Naive thymus-derived CD4-positive, alpha-beta T cell (primary cell): ENCODE measurements at places on chromosomes 1 and 21. TPM values are rescaled to one million over a fixed set of nuclear protein-coding genes. Genes with fewer than 3 reads are reported as not detected.
A peak's percentile ranks its signal among the peaks of the same experiment; 100 is the strongest.

DNA sequence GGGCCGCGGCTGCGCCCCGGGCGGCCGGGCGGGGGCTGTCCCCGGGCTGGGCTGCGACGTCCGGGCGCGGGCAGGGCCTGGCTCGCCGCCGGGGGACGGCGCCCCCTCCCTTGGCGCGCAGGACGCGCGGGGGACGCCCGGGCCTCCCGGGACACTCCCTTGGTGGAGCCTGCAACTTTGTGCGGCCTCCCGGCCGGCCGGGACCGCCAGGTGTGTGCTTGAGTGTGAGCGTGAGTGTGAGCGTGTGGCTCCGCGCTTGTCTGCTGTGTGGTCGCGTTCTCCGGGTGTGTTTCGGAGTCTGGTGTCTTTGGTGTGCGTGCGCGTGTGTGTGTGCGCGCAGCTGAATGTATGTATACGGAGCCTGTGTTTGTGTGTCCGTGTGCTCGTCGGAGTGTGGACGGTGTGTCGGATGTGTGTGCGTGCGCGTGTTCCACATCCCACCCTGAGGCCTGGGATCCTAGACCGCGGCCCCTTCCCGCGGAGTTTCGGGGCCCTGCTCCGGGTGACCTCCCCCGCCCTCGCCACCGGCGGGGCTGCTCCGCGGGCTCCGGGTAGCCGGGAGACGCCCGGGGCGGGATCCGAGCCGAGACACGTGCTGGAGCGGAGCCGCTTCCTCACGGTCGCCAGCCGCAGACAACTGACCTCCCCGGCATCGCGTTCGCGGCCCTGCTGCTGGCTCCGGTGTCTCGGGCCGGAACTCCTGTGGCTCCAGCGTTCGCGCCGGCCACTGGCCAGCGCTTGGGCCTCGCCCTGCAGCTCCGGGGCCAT is 1.7 kb downstream of the PTPRU start:
- no peak overlapping the region for H3K4me3 ChIP-seq
- peaks cover 4% of the 10 kb centered on the region for H3K4me1 ChIP-seq
- no peak overlapping the region for H3K27ac ChIP-seq
- peaks cover 12% of the 10 kb centered on the region for H3K27me3 ChIP-seq
- H3K36me3 ChIP-seq: no peaks in the 10 kb centered on the region

GRCh38 chr1:22122273-22123070 is 20.4 kb downstream of the WNT4 start:
- H3K4me1 ChIP-seq: no peaks in the 10 kb centered on the region
- H3K27ac ChIP-seq: no peak overlapping the region
- DNase-seq: no peak
- peaks cover 29% of the 10 kb centered on the region for H3K36me3 ChIP-seq

The BSND gene
- total RNA-seq: not detected

The NADK gene
- 50.3 TPM for total RNA-seq

GRCh38 chr1:25128121-25128621 is 104.1 kb downstream of the SYF2 start:
- no peak overlapping the region for H3K27ac ChIP-seq
- no peaks in the 10 kb centered on the region for H3K4me1 ChIP-seq
- H3K27me3 ChIP-seq: no peaks in the 10 kb centered on the region
- no peaks in the 10 kb centered on the region for H3K36me3 ChIP-seq
- H3K4me3 ChIP-seq: no peak overlapping the region

DNA sequence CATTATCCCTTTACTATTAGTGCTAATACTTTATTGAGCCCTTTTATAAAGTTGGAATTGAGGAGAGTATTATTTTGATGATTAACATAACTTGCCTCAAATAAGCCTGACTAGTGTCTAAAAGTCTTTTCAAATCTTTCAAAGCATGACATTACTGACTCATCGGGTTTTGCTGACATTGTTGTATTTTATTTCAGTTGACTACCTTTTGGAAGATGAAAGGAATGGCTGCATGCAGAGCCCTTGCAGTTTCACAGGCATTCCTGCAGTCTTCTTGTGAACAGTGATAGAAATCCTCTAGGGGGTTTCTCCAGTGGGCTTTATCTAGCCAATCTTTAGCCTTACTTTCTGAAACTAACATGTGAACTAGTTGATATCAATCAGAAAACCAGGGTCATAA is 43.0 kb upstream of the TMEM61 start:
- no peaks in the 10 kb centered on the region for H3K36me3 ChIP-seq
- H3K4me3 ChIP-seq: no peak overlapping the region
- no peak overlapping the region for H3K27ac ChIP-seq
- DNase-seq: no peak
- no peaks in the 10 kb centered on the region for H3K4me1 ChIP-seq

The RAP1GAP gene
- total RNA-seq: 1.4 TPM

The STIL gene
- total RNA-seq: 3.8 TPM

- H3K27ac ChIP-seq: no peak overlapping the region
- H3K36me3 ChIP-seq: no peaks in the 10 kb centered on the region
- no peaks in the 10 kb centered on the region for H3K4me1 ChIP-seq
- H3K27me3 ChIP-seq: no peaks in the 10 kb centered on the region
- no peak overlapping the region for H3K4me3 ChIP-seq
- DNase-seq: no peak
These were observed 148.7 kb downstream of the SETD4 start for GRCh38 chr21:35911412-35912191.

The LCE2B gene
- total RNA-seq: not detected

The HSD3B2 gene
- total RNA-seq: not detected

The SYTL1 gene
- 136 TPM for total RNA-seq

The CRP gene
- total RNA-seq: not detected in 2 replicates

- no peak overlapping the region for H3K4me3 ChIP-seq
- no peak for DNase-seq
- no peak overlapping the region for H3K27ac ChIP-seq
- no peaks in the 10 kb centered on the region for H3K36me3 ChIP-seq
- no peaks in the 10 kb centered on the region for H3K4me1 ChIP-seq
These were observed 52.8 kb downstream of the FMO4 start for GRCh38 chr1:171366816-171367215.

DNA sequence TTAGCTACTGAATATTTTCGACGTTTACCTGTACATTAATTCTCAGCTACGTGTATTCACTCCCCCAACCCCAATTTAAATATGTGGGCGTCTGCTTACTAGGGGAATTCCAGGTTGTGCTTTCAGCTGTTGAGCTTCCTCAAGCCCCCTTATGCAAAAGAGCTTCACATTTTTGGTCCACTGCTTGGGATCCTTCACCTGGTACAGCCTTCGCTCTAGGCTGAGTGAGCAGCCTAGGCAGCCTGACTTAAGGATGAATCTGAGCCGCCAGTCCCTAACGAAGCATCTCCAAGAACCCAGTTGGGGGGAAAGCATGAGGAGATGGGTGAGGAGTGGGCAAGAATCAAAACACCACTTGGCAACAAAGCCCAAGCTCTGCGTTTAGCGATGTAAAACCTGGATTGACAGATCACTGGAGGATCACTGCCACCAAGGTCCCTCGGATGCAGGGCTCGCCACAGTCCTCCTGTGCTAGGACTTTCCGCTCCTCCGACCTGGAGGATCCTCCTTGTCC is 674 bp downstream of the BCL10 start:
- no peaks in the 10 kb centered on the region for H3K27me3 ChIP-seq
- H3K4me1 ChIP-seq: peaks cover 28% of the 10 kb centered on the region
- peak overlapping the region; percentile 97 for H3K27ac ChIP-seq
- H3K4me3 ChIP-seq: peak overlapping the region; percentile 89
- H3K36me3 ChIP-seq: no peaks in the 10 kb centered on the region

- no peak for DNase-seq
- H3K27ac ChIP-seq: no peak overlapping the region
- no peaks in the 10 kb centered on the region for H3K27me3 ChIP-seq
These were observed 510.1 kb downstream of the PLA2G4A start for GRCh38 chr1:187338762-187339412.

GRCh38 chr1:15848143-15848928 is 829 bp downstream of the SPEN start:
- H3K36me3 ChIP-seq: no peaks in the 10 kb centered on the region
- peak overlapping the region; percentile 90 for H3K27ac ChIP-seq
- H3K27me3 ChIP-seq: no peaks in the 10 kb centered on the region
- H3K4me3 ChIP-seq: peak overlapping the region; percentile 74

The RBM34 gene
- 171 TPM for total RNA-seq

The SLAMF9 gene
- not detected for total RNA-seq

- no peaks in the 10 kb centered on the region for H3K4me1 ChIP-seq
- no peak for DNase-seq
- H3K4me3 ChIP-seq: no peak overlapping the region
- no peaks in the 10 kb centered on the region for H3K27me3 ChIP-seq
- H3K36me3 ChIP-seq: no peaks in the 10 kb centered on the region
These were observed 5.6 kb downstream of the RGS4 start for GRCh38 chr1:163074716-163075284.

The LCE1F gene
- total RNA-seq: not detected

The PTGS2 gene
- not detected for total RNA-seq

The C1orf226 gene
- total RNA-seq: not detected

DNA sequence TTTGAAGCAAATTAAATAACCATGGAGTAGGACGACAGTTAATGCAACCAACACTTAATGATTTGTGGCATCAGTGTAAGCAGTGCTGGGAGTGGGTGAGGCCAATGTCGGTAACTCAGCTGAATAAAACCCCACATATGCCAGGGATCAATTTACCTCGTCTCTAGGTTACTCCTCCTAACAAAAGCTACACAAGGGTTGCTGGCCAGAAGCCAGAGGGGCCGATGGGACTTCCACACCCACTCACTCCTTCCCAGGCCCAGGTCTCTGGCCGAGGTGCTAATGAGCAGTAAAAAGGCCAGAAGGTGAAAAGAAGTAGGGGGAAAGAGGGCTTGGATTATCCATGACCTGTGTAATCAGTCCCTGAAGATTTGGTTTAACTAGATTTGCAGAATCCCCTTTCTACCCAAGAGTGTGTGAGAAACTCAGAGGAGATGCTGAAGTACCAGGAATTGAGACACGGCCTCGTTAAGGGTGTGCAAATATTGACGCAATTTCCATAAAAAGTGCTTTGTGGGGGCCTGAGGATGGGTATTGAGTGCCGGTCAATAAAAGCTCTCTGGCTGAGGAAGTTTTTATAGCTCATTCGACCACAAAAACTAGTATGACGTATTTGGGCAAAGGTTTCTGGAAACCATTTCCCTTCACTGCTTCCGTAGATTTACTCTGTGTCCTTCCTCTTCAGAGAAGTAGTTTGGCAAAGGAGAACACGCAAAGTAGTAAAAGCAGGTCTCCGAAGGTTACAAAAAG is 145.5 kb downstream of the TBX15 start:
- no peaks in the 10 kb centered on the region for H3K27me3 ChIP-seq
- H3K27ac ChIP-seq: no peak overlapping the region
- DNase-seq: no peak
- H3K4me3 ChIP-seq: no peak overlapping the region

GRCh38 chr1:229223498-229223897 is 47.4 kb upstream of the RAB4A start:
- DNase-seq: no peak
- no peaks in the 10 kb centered on the region for H3K4me1 ChIP-seq
- H3K36me3 ChIP-seq: no peaks in the 10 kb centered on the region

- no peak overlapping the region for H3K4me3 ChIP-seq
- no peak for DNase-seq
- no peaks in the 10 kb centered on the region for H3K27me3 ChIP-seq
- no peaks in the 10 kb centered on the region for H3K36me3 ChIP-seq
- H3K4me1 ChIP-seq: peaks cover 9% of the 10 kb centered on the region
These were observed 156.0 kb downstream of the SLC45A1 start for GRCh38 chr1:8473891-8474300.

DNA sequence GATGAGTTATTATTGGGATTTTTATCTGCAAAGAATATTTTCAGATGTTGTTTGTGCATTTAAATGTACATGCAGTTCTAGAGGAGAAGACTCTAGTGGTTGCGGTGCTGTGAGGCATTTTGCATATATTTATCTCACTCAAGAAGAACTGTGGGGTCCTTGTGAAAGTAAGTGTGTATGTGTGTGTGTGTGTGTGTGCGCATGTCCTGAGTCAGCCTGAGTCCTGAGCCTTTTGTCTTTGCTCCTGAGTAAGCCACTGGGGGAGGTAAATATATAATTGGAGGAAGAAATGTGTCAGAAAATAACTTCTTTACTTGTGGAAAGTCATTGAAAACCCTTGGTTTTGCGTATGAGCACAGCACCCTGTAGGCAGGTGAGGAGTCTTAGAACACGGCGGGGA is 55.6 kb upstream of the CD34 start:
- no peak overlapping the region for H3K4me3 ChIP-seq
- peaks cover 5% of the 10 kb centered on the region for H3K4me1 ChIP-seq
- no peaks in the 10 kb centered on the region for H3K36me3 ChIP-seq
- no peaks in the 10 kb centered on the region for H3K27me3 ChIP-seq

- H3K27ac ChIP-seq: no peak overlapping the region
- no peaks in the 10 kb centered on the region for H3K27me3 ChIP-seq
- no peaks in the 10 kb centered on the region for H3K36me3 ChIP-seq
- no peaks in the 10 kb centered on the region for H3K4me1 ChIP-seq
These were observed 1421.7 kb downstream of the KCNT2 start for GRCh38 chr1:195186544-195186943.

The LCE1E gene
- not detected for total RNA-seq

DNA sequence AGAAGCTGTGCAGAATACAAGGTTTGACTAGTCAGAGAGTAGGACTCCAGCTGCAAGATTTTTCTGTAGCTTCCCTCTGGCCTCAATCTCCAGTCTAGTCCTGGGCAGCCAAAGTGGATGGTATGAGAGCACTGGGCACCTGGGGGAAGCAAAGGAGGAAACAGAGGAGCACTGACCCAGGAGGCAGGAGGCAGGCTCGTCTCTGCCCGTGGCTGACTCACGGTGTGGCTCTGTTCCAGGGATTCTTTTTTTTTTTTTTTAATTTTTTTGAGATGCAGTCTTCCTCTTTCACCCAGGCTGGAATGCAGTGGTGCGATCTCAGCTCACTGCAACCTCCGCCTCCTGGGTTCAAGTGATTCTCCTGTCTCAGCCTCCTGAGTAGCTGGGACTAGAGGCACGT is 4.1 kb upstream of the NPPB start:
- H3K36me3 ChIP-seq: no peaks in the 10 kb centered on the region
- H3K27ac ChIP-seq: no peak overlapping the region
- no peak overlapping the region for H3K4me3 ChIP-seq
- H3K4me1 ChIP-seq: no peaks in the 10 kb centered on the region
- DNase-seq: no peak
- H3K27me3 ChIP-seq: peaks cover 11% of the 10 kb centered on the region

The TCP10L gene
- total RNA-seq: not detected

GRCh38 chr1:3391711-3392110 is 62.8 kb upstream of the ARHGEF16 start:
- DNase-seq: no peak
- no peak overlapping the region for H3K27ac ChIP-seq
- no peaks in the 10 kb centered on the region for H3K4me1 ChIP-seq
- no peaks in the 10 kb centered on the region for H3K36me3 ChIP-seq
- no peak overlapping the region for H3K4me3 ChIP-seq

The FCRLA gene
- 0.32 TPM for total RNA-seq

DNA sequence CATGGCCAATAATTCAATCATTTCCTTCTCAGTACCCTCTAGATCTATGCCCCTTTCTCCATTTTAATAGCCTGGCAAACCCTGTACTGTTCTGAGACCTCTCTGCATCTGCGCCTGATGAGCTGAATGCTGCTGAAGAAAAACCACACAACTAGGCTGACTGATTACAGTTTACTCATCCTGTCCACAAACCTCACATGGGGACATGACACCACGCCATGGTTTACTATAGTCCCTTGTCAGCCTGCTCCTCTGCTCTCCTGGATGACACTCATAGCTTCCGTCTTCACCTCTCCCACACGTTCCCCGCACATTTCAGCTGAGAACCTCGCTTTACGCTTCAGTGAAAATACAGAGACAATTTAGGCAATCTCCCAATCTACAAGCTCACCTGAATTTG is 59.7 kb downstream of the DESI2 start:
- no peak for DNase-seq
- no peaks in the 10 kb centered on the region for H3K27me3 ChIP-seq
- no peaks in the 10 kb centered on the region for H3K36me3 ChIP-seq
- H3K4me1 ChIP-seq: no peaks in the 10 kb centered on the region
- no peak overlapping the region for H3K4me3 ChIP-seq
- H3K27ac ChIP-seq: no peak overlapping the region

GRCh38 chr1:59971464-59971911 is 44.9 kb upstream of the CYP2J2 start:
- H3K27ac ChIP-seq: no peak overlapping the region
- peaks cover 6% of the 10 kb centered on the region for H3K4me1 ChIP-seq
- no peak overlapping the region for H3K4me3 ChIP-seq
